ENCODE measurements at places on chromosomes 7 and 10.

DNA sequence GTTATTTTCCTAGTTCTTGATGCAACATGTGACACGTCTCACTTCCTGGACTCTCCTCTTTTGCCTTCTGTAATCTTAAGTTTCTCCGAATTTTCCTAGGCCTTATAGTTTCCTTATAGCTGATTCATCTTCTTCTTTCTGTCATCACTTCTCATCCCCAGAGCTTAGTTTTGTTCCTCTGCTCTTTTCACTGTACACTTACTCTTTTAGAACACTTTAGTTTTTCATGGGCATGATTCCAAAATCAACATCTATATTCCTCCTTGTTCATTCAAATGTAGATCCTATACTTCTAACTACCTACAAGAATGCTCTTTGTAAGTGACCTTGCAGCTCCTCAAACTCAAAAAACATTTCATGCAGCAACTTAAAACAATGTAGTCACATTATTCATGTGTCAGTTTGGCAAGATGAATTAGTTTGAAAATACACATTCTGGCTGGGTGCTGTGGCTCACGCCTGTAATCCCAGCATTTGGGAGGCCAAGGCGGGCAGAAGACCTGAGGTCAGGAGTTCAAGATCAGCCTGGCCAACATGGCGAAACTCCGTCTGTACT is 13.1 kb upstream of the SLC26A3 start:
- DNase-seq = no peak

- no peak for DNase-seq
Observed at GRCh38 chr10:43852149-43852548, 203.5 kb upstream of the ZNF32 start.

DNA sequence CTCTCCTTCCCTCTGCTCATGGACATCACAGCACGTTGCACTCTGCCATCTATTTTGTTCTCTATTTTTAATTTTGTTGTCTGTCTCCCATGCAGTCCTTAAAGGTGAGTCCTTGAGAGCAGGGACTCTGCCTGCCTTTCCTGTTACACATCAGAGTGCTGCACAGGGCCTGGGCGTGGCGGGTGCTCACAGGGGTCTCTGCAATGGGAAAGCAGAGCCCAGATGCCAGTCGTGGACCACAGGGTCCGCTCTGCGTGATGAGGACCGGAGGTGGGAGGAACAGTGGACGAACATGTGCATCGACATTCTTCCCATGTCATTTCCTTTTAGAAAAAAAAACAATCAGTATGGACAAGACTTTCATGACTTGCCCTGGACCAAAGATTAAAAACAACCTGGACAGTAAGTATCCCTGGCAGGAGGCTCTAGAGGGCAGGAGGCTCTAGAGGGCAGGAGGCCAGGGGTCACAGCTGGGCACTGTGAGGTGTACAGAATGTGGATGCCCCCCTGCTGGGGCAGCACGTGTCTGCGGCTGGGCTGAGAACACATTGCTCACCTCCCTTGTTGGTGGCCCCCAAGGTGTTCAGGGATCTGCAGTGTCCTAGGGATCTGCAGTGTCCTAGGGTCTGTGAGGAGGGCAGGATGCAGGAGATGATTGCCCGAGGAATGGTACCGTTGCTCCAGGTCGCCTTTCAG is 29.6 kb upstream of the ZNF488 start:
- DNase-seq = no peak

GRCh38 chr7:46174196-46174580 is 253.1 kb upstream of the IGFBP3 start:
- no peak for DNase-seq

GRCh38 chr10:101720606-101721230 is 25.7 kb upstream of the FBXW4 start:
- no peak for DNase-seq

Measured in astrocyte of the cerebellum (primary cell).